Heart right ventricle (tissue), 16 donors: ENCODE measurements at places on chromosomes 2 and 18. TPM values are rescaled to one million over a fixed set of nuclear protein-coding genes. Genes with fewer than 3 reads are reported as not detected.
A peak's percentile ranks its signal among the peaks of the same experiment; 100 is the strongest.

GRCh38 chr2:188450732-188451483 lies 159.2 kb downstream of the GULP1 start:
- no peak for DNase-seq

- DNase-seq, result no peak
These were observed 83.3 kb downstream of the SPIRE1 start for GRCh38 chr18:12574494-12575185.

GRCh38 chr2:237774811-237775553 lies 23.6 kb upstream of the RBM44 start:
- DNase-seq, result no peak

DNA sequence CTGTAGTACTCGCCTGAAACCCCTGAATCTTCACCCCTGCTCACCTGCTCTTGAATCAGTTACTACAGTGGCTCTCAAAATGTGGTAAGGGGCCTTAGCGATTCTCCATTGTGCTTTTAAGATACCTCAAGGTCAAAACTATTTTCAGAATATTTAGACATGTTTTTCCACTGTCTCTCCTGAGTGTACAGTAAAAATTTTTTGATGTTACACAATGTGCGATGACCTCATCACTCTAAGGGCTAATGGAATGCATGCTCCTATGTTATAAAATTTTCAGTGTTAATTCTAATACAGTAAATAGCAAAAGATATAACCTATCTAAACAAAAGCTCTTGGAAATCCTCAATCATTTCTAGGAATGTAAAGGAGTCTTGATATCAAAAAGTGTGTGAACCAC lies 336.9 kb upstream of the PKDCC start:
- DNase-seq, result no peak

- no peak for DNase-seq
These were observed 2.3 kb upstream of the HOXD10 start for GRCh38 chr2:176114120-176114929.

DNA sequence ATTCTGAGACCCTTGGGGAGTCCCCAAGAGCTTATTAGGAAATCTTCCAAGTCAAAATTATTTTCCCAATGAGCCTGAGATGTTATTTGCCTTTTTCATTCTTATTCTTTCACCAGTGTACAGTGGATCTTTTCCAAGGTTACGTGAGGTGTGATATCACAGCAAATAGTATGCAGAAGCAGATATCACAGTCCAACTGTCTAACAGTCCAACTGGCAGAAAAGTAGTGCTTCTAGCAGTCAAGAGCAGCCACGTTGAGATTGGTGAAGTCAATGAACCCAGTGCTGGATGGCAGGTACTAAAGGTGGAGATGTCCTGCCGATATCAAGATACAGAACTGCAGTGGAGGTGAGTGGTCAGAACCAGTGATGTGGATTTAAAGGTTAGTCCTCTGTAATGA lies 78.9 kb upstream of the ZNF397 start:
- DNase-seq, result no peak

GRCh38 chr2:167689444-167689843 lies 558.0 kb downstream of the STK39 start:
- DNase-seq, result no peak

GRCh38 chr2:16960579-16960978 lies 294.9 kb upstream of the CYRIA start:
- DNase-seq, result no peak

DNA sequence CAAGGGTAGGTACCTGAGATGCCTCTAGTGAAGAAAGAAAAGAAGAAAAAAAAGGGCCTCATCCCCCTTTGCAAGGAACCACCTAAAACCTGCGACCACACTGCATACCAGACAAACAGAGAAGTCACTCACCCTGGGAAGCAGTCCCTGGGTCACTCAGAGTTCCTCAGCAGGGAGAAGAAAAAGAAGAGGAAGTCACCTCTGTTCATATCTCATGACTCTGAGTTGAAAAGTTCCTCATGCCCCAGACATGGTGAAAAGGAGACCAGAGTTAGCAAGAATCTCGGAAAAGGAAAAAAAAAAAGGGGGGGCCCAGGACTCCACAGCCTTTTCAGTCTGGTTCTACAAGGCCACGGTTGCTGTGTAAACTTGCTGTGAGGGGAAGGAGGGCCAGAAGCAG lies 478.4 kb upstream of the NRXN1 start:
- DNase-seq, result no peak

DNA sequence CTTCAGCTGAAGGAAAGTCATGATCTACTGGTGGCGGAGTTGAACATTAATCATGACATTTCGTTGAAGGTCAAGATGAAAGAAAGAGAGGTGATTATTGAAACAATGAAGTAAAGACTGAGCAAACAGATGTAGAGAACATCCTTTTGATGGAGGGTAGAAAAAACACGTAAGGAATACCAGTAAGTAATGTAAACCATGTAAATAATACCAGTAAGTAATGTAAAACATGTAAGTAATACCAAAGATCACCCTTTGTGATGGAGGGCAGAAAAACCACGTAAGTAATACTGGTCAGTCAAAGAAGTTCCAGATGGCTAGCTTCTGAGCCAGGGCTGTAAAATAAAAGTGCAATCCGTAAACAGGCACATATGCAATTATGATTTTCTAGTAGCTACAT lies 1387.7 kb downstream of the SUCLG1 start:
- no peak for DNase-seq

GRCh38 chr18:56481751-56482150 lies 156.6 kb downstream of the TXNL1 start:
- no peak for DNase-seq

GRCh38 chr2:161625314-161625919 lies 1.2 kb downstream of the SLC4A10 start:
- DNase-seq, result no peak

- DNase-seq, result no peak
These were observed 79.1 kb upstream of the DNMT3A start for GRCh38 chr2:25420820-25421237.

DNA sequence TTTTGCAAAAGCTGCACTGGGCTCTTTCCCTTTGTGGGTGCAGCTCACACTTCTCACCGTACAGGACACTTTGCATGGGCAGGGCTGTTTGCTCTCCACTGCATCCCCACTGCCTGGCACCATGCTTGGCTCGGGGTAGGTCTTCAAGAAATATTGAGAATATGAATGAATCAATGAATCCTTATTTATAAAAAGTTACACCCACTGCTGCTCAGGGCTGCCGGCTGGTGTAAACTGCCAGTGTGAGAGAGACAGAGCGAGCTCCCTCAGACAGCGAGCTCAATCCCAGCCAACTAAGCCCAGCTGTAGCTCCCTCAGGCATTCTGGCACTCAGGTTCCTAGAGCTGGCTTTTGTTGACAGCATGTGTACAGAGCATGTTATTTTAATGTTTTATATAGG lies 3.4 kb downstream of the TMEM185B start:
- DNase-seq, result no peak

- no peak for DNase-seq
These were observed 99.1 kb downstream of the MREG start for GRCh38 chr2:215914054-215914776.

DNA sequence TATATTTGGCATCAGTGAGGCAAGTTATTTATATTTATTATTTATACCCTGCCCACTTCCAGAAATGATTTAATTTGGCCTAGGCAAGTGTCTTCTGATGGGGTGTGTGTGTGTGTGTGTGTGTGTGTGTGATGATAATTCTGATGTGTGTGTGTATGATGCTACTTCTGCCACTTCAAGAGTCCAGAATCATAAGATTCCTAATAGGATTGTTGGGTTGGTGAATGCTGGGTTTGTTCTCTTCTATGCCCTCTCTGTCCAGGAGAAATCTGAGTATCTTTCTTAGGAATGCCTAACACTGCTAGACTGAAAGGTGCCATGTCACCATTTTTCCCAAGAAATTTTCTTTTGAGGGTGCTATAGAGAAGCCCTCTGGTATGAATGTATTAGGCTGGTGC lies 122.5 kb downstream of the SPTBN1 start:
- DNase-seq, result no peak

GRCh38 chr2:242024751-242025355 lies 155.3 kb downstream of the RTP5 start:
- DNase-seq, result no peak

GRCh38 chr2:230930928-230931555 lies 6.0 kb upstream of the GPR55 start:
- no peak for DNase-seq

DNA sequence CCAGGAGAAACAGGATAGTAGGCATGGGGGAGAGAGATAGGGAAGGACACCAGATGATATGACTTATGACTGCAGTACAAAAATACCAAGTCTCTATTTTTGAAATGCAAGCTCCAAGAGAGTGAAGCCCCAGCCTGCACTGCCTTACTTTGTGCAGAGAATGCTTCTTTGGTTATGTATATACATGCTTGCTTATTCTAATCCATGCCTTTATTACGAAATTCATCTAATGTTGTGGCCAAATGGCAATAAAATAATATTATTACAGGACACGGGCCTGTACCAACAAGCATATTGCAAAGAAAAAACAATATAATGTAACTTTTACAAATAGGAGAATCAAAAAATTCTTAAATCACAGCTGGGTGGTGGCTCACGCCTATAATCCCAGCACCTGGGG lies 110.8 kb downstream of the BCL11A start:
- DNase-seq, result no peak

GRCh38 chr2:217685255-217685605 lies 317.6 kb downstream of the TNS1 start:
- peak; percentile 14 for DNase-seq

PRLH gene
- not detected for total RNA-seq

CERKL gene
- not detected for total RNA-seq

PDE11A gene
- total RNA-seq, result 3.6 TPM

GALR1 gene
- total RNA-seq, result 0.13 TPM
